ENCODE measurements at places on chromosomes 7 and 10. TPM values are rescaled to one million over a fixed set of nuclear protein-coding genes. Genes with fewer than 3 reads are reported as not detected.

The SORBS1 gene
- total RNA-seq = 0.93 TPM

The LMOD2 gene
- total RNA-seq = not detected

The PLEKHS1 gene
- not detected for total RNA-seq

The RBP3 gene
- total RNA-seq = not detected

The OPN4 gene
- not detected for total RNA-seq

The TSPAN12 gene
- total RNA-seq = 21.5 TPM

The ZNF398 gene
- 14.1 TPM for total RNA-seq

The ZNF22 gene
- total RNA-seq = 56.3 TPM

The KNDC1 gene
- not detected for total RNA-seq

The SVOPL gene
- not detected for total RNA-seq

The SPDYE5 gene
- total RNA-seq = under 0.01 TPM

The HEPACAM2 gene
- total RNA-seq = not detected

The FXYD4 gene
- not detected for total RNA-seq

The HMX2 gene
- total RNA-seq = not detected

The DKK1 gene
- 220 TPM for total RNA-seq

The ARHGEF35 gene
- total RNA-seq = 0.53 TPM

The ABCC2 gene
- 1.1 TPM for total RNA-seq

The SLC26A3 gene
- total RNA-seq = not detected

The CLRN3 gene
- total RNA-seq = not detected

The HOXA7 gene
- 0.27 TPM for total RNA-seq

The EVX1 gene
- total RNA-seq = not detected

The CACNB2 gene
- not detected for total RNA-seq

The DNAH11 gene
- 4.2 TPM for total RNA-seq

The COL26A1 gene
- total RNA-seq = not detected

The ALOX5 gene
- not detected for total RNA-seq

The NKX2-3 gene
- total RNA-seq = 2.4 TPM

The CUZD1 gene
- total RNA-seq = 2.1 TPM

The TRPV6 gene
- not detected for total RNA-seq

Measured in thoracic aorta endothelial cell (primary cell).